ENCODE measurements at places on chromosomes 3 and 15.

- DNase-seq = peak; percentile 8
Observed at GRCh38 chr3:164806188-164806587, 272.1 kb downstream of the SI start.

DNA sequence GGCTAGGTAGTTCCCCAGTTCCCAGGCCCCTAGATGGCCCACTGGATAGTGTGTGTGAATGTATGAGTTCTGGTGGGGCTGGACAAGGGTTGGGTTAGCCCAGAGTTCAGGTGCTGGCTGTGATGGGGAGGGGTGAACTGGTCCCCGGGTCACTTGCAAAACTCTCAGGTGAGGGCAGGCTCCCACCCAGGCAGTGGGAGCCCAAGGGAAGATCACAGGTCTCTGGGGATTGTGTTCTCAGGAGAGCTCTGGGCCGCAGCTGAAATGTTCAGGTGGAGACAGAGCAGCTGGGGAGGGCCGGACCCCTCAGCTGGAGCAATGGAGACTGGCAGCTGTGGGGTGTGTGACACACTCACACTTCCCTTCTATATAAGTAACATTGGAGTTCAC, 12.8 kb upstream of the FAM98B start:
- no peak for DNase-seq

GRCh38 chr15:77640615-77641014, 7.9 kb upstream of the LINGO1 start:
- DNase-seq = no peak

GRCh38 chr15:35777061-35777460, 231.1 kb upstream of the DPH6 start:
- no peak for DNase-seq

DNA sequence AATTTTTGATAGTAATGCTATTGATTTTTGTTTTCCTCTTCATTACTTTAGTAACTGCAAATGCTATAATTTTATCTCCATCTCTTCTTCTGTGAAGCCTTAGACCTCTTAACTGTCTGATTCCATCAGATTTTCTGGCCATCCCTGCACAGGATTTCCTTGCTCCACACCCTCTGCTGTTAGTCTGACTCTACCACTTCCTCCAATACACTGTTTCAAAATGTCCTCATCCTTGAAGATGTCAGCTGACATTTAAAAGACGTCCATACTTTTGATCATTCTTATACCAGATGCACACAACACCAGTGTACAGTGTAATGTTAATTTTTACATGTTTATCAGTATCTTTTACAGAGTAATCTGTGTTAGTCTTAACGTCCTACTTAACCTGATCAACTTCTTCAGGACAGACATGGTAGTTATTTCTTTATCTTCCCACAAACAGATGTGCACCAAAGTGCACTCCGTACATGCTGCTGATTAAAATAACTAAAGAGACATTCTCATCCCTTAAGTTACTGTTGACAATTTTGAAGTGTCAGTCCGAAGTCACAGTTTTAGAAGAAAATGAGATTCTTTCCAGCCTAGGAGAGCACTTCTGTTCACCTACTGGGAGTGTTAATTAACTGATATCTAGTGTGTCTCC, 102.4 kb upstream of the RASGRP1 start:
- no peak for DNase-seq

GRCh38 chr15:100205549-100206295, 136.1 kb downstream of the ADAMTS17 start:
- DNase-seq = no peak

DNA sequence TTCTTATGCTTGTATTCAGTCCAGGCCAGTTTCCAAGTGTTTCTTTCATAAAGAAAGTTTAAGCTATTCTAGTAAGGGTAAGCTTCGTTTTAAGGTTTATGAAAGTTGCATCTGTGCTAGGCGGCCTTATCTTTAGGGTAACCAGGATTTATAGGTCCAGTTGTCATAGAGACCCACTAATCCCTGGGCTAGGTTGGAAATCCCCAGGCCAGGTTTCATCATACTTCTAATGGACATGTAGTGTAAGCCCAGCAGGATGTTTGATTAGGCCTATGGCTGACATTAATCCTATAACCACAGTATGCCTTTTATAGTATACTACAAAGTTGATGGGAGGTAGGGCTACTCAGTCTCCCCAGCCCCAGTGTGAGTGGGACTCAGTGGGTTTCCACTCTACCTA, 312.4 kb downstream of the CACNA2D3 start:
- DNase-seq = no peak

GRCh38 chr3:188360364-188360881, 206.5 kb downstream of the LPP start:
- no peak for DNase-seq

- DNase-seq = no peak
Observed at GRCh38 chr3:70973558-70973957, 610.0 kb downstream of the FOXP1 start.

- DNase-seq = no peak
Observed at GRCh38 chr15:26674467-26674866, 98.4 kb downstream of the GABRB3 start.

DNA sequence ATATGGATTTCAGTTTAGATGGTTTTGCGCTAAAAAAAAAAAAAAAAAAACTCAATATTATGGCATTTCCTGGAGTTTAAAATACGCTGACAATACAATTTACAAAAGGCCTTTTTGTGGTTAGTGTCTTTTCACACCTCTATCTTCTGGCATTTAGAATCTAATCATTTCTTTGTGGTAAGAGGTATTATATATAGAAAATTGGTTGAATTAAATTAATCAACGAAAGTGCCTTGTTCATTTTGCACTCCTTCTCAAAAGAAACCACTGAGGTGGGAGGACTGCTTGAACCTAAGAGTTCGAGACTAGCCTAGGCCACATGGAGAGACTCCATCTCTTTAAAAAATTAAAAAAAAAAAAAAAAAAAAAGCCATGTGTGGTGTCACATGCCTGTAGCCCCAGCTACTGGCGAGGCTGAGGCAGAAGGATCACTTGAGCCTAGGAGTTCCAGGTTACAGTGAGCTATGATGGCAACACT, 90.0 kb upstream of the ICE2 start:
- no peak for DNase-seq

DNA sequence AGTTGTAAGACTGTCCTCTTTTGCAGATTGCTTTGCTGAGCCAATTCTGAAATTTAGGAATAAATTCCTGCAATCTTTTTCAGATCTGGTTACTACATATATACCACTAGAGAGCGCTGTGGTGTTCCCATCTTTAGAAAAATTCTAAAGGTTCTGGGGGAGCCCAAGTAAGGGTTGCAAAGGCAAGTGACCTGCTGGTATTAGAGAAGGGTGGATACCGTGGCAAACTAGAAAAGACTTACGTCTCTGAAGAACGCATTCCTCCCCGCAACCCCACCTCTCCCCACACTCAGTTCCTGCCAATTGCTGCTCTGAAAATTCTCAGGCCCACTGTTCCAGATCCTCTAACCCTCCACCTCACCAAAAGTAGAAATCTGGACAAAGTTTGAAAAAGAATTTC, 48.5 kb downstream of the EFHB start:
- DNase-seq = no peak

- DNase-seq = peak; percentile 17
Observed at GRCh38 chr3:122942937-122943827, 84.4 kb downstream of the SEMA5B start.

GRCh38 chr3:108608750-108609149, 19.2 kb downstream of the DZIP3 start:
- no peak for DNase-seq

- DNase-seq = no peak
Observed at GRCh38 chr3:194312186-194312742, 38.9 kb downstream of the CPN2 start.

GRCh38 chr3:38611866-38612265, 37.6 kb downstream of the SCN5A start:
- no peak for DNase-seq

DNA sequence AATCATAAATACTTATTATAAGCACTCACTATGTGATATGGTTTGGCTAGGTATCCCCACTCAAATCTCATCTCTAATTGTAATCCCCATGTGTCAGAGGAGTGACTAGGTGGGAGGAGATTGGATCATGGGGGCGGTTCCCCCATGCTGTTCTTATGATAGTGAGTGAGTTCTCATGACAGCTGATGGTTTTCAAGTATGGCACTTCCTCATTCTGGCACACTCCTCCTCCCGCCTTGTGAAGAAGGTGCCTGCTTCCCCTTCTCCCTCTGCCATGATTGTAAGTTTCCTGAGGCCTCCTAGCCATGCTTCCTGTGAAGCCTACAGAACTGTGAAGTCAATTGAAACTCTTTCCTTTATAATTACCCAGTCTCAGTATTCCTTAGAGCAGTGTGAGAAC, 53.3 kb upstream of the CHMP2B start:
- no peak for DNase-seq

- DNase-seq = no peak
Observed at GRCh38 chr15:100863075-100863795, 16.4 kb upstream of the ALDH1A3 start.

- DNase-seq = no peak
Observed at GRCh38 chr15:31070867-31071266, 30.7 kb downstream of the TRPM1 start.

DNA sequence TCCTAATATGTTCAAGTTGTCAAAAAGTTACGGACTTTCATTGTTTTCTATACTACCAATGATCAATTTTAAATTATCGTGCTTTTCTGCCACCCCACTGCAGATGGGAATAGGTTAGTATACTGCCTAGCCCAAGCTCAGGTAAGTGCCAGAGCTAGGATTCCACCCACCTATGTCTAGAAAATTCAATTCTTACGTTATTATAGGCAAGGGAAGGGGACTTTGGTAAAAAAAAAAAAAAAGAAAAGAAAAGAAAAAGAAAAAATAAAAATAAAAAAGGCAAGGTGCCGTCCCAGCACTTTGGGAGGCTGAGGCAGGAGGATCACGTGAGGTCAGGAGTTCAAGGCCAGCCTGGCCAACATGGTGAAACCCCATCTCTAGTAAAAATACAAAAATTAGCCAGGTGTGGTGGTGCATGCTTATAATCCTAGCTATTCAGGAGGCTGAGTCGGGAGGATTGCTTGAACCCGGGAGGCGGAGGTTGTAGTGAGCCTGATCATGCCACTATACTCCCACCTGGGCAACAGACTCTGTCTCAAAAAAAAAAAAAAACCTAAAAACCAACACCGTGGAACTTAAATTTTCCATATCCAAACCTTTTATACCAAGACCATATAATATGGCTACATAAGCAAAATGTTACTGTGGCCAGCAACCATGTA, 1.3 kb downstream of the RPL22L1 start:
- no peak for DNase-seq

DNA sequence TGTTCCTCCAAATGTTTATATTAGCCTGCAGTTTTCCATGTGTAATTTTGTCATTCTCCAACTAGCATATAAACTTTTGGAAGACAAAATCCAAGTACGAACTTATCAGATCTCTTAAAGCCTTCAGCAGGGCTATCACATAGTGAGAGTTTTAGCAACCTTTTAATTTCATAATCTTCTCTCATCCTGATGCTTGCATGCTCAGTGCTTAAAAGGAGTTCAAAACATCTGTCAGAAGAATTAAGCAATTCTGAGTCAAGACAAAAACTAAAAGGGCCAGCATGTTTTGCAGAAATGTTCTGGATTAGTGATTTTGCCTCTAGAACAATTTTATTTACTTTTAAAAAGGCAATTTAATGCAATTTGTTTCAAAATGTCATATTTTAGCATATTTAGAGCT, 73.4 kb upstream of the SLC2A2 start:
- no peak for DNase-seq

- DNase-seq = no peak
Observed at GRCh38 chr15:101182215-101182614, 69.6 kb downstream of the CHSY1 start.

GRCh38 chr3:105722943-105723556, 145.8 kb downstream of the CBLB start:
- no peak for DNase-seq

DNA sequence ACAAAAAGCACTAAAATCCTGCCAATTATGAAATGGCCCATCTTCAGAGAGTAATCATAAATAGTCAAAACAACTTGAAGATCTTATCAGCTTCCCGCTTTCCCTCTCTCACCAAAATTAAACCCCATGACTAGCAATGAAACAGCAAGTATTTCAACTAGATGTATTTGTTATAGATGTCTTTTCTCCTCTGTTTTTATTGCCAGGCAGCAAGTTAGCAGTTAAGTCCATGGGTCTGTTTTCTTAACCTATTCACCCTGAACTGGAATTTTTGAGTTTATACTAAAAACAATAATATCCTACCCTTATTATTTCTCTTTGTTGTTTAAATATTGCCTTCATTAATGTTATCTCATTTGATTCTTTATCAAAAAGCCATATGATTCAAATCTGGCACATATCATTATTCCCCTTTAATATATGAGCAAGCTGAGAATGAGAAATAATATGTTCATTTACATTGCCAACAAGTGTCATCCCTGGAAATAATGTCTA, 23.3 kb downstream of the AQP9 start:
- DNase-seq = no peak

DNA sequence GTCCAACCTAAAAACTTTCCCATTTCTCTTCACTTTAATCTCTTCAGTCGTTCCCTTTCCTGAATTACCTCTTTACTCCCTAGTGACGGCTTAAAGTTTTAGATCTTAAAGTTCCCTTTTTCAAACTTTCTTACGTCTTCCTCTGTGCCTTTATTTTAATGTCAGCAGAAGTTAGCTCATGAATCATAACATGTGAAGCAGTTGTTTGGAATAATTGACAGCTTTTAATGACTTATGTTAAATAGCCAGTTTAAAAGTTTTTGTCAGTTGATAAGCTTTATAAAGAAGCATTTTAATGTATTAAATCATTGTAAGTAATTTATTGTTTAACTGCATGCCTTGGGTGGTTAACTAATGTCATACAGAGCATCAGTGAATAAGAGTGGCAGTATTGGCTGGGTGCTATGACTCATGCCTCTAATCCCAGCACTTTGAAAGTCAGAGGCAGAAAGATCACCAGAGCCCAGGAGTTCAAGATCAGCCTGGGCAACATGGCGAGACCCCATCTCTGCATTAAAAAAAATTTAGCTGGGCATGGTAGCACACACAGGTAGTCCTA, 33.9 kb downstream of the PIK3CA start:
- DNase-seq = no peak

GRCh38 chr3:146432066-146432465, 37.3 kb downstream of the PLSCR2 start:
- no peak for DNase-seq

- peak; percentile 87 for DNase-seq
Observed at GRCh38 chr3:177744873-177745606, 547.8 kb upstream of the TBL1XR1 start.

GRCh38 chr3:53577506-53577905, 83.1 kb downstream of the CACNA1D start:
- no peak for DNase-seq

DNA sequence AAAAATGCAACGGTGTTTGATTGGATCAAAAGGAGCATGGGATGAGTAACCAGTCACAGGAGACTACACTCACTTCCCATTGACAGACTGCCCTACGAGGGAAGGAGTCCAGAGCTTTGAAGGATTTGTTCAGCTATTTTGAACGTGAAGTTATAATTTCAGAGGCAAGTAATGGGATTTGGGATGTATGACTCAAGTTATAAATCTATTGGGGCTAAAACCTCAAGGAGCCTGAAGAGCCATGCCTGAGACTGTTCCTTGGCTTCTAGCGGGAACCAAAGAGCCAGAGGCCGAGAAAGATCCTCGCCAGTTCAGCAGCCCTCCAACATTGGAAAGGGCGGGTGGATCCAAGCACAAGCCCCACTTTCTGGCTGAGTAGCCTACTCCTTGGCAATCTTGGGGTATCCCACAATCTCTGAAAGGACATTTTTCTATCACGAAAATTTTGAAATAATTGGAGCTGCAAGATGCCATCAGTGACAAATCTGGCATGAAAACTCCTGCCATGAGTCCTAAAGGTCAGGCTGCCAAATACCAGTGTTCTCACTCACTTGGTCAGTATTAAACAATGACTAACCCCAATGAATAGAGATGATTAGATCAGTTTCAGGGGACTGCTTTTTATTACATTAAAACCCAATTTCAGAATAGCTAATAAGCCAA, 48.6 kb upstream of the SLCO2A1 start:
- no peak for DNase-seq
